Stimulated activated CD8-positive, alpha-beta memory T cell treated with anti-CD3 and anti-CD28 coated beads, Interleukin-15, amount 100 ng/mL, for 24 hours (primary cell): ENCODE measurements at places on chromosomes 2 and 18.

- DNase-seq: no peak
Measured at GRCh38 chr2:216792222-216793021, 67.4 kb downstream of the TNP1 start.

DNA sequence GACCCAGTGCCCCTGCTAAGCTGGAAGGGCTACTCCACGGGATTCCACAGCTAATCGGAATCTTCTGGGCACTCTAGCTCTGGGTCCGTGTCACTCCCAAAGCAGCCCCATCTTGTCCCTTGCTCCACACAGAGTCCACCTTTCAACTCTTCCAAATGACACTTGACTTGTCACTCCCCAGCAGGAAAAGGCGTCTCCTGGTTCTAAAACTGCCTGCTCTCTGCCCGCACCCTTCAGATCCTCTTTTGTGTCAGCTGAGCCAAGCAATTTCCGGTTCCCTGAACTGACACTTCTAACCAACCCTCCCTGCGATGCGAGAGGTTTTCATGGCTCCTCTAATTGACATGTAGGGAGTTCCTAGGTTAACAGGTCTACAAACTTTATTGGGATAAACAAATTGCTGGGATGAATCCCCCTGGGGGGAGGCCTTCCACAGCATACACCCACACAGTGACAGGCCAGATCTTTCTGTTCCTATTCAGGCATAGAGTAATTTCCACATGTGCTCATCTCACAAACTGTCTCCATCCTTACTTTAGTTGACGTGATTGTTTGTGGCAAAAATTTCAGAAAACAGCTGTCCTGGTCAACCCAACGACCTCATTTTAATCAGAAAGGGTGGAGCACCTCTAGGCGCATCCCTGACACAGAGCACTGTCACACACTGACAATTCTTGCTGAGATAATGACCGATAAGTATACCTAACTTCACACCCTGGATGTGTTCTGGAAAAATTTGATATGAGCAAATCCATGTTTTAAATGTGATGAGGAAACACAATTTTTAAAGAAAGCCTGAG is 104.9 kb downstream of the RBMS1 start:
- no peak for DNase-seq

GRCh38 chr2:1803217-1804110 is 59.1 kb upstream of the PXDN start:
- no peak for DNase-seq

- DNase-seq: no peak
Measured at GRCh38 chr18:79516441-79516931, 120.8 kb downstream of the NFATC1 start.

DNA sequence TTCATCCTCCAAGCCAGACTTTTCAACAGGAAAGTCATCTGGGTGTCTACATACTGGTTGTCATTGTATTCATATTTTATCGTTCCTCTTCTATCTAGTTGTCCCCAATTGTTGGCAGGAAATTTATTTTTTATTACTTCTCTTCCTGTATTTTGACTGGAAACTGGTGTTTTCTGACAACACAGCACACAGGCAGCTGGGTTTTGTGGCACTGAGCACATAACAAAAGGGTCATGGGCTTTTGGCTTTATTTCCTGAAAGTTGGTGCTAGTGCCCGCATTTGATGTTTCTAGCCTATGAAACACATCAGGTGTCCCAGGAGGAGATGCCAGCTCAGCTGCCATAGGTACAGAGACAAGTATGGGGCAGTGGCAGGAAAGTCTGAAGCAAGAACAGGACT is 126.4 kb downstream of the TMEM17 start:
- DNase-seq: no peak

- DNase-seq: no peak
Measured at GRCh38 chr2:104853534-104854497, at the start of gene POU3F3. Gene POU3F3 (plus strand): TSS chr2:104854115. CDS start chr2:104855511, 1,396 bp downstream.

- no peak for DNase-seq
Measured at GRCh38 chr2:77144772-77145171, 377.4 kb downstream of the LRRTM4 start.

DNA sequence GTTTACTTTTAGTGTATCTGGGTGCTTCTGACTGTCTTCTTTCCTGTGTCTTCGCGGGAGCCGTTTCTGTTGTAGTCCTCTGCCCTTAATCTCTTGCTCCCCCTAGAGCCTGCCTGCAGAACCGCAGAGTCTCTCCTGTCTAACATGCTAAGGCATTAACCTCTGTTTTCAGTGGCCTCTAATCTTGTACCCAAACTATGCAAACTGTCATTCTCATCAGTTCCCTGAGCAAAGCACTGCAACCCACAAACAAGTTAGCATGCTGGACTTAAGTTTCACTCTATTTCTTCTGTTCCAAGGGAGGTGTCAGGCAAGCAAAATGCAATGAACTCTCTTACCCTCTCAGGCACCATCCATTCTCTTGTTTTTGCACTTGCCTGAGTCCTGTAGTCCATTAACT is 138.4 kb downstream of the OTX1 start:
- no peak for DNase-seq

DNA sequence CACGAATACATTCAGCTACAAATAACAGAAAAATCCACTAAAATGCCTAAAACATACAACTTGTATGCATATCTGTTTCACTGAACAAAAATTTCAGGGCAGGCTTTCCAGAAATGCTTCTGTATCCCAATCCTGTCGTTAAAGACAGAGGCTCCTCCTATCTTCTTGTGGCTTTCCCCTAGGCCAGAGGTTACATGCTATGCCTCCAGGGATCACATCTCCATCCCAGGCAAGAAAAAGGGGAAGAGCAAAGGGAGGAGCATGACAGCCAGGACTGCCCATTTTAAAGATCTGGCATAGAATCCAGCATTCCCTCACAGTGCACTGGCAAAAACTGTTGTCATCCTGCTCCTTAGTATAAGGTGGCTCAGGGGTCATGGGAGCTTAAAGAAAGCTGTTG is 268.7 kb upstream of the SETBP1 start:
- DNase-seq: no peak

DNA sequence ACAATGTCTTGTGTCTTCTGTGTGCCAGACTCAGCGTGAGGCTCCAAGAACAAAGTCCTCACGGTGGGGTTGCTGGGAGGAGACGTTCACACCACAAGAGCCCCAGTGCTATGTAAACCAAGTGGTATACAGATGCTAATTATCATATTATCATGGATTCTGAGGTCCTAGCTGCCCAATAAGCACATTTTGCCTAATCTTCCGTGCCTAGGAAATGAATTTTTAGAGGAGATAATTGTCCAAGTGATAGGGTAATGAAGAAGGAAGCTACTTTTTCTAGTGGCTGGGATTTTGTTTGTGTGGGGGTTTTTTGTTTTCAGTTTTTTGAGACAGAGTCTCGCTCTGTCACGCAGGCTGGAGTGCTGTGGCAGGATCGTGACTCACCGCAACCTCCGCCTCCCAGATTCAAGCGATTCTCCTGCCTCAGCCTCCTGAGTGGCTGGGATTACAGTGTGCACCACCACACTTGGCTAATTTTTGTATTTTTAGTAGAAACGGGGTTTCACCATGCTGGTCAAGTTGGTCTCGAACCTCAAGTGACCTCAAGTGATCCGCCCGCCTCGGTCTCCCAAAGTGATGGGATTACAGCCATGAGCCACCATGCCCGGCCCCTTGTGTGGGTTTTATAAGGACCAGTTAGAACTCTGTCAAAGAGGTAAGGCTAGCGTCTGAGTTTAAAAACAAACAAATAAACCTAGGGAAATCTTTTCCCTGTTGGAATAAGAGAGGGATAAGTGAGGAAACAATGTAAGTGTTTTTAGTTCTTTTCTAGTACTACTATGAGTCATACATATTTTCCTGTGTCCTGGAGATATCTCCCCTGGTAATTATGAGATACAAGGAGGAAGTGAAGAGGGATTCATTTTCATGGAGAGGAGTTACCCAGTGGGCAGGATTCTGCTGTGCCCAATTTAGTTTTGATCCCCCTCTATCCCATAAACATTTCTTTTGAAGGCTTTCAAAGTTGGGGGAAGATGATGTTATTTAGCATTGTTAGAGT is 9.5 kb upstream of the SMAD7 start:
- no peak for DNase-seq

DNA sequence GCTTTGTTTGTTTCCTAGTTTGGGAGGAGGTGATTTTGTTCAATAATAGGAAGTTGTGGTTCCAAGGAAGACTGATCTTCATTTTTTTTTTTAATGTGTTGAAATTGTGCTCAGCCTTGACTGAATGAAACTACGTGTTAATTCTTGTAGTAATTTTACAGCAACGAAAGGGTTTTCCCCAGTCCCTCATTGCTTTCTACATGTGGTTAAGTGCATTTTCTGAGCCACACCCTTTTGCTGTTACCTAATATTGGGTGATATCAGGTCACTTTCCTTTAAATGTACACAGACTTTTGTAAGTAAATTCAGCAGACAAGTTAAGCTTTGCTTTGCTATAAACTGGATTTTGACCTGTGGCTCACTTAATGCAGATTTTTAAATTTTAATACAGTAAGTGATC is 73.6 kb downstream of the OTX1 start:
- no peak for DNase-seq

GRCh38 chr2:182630207-182630606 is 85.8 kb upstream of the DNAJC10 start:
- no peak for DNase-seq

GRCh38 chr18:41311571-41312547 is 643.2 kb upstream of the PIK3C3 start:
- DNase-seq: no peak

DNA sequence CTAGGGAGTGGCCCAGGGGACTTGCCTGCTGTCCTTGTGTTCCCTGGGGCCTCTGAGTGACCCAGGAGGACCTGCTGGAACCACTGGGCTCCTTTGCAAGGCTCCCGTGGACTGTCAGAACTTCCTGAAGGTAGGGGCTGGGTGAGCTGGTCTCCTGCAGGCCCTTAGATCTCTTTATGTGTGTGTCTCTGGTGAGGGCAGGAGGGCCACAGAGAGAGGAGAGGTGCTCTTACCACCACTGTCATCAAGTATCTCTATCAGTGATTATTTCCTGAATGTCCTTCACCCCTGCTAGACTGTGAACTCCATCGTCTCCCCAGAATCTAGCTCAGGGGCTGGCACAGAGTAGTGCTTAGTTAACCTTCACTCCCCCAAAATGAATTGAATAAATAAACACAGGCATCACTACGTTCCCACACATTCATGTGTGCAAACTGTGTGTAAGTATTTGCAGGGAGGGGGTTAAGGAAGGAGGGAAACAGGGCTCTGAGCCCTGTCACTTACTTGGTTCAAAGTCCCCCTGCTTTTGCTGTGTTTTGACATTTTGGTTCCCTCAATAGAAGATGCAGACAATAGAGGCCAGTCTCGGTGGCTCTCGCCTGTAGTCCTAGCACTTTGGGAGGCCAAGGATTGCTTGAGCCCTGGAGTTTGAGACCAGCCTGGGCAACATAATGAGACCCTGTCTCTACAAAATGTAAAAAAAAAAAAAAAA is 100.8 kb upstream of the HAAO start:
- DNase-seq: no peak

DNA sequence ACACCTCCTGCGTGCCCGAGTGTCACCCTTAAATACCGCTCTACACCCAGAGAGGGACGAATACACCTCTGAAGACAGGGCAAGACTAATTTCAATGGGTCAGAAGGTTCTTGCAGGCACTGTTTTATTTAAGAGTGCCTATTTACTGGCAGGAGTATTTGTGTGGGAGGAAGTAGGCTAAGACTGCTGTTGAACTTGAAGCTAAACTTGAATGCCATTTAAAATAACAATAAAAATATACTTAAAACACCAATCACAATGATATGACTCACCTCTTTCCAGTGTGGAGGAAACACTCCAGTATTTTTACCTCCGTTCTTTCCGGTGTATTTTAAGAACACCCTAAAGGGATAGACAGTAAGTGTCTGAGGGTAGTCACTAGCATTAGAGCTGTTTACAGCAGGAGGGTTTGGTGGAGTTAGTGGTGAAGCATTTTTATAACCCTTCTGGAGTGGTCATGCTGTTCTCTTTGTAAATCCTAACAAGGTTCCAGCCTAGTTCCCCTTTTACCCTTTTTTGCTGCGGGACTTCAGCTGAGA is 9.6 kb upstream of the HOXD1 start:
- DNase-seq: no peak

GRCh38 chr18:59629894-59630293 is 67.3 kb downstream of the CCBE1 start:
- DNase-seq: no peak

GRCh38 chr2:40434731-40435271 is 17.1 kb downstream of the SLC8A1 start:
- no peak for DNase-seq

GRCh38 chr2:209348433-209348832 is 75.4 kb upstream of the MAP2 start:
- DNase-seq: no peak

DNA sequence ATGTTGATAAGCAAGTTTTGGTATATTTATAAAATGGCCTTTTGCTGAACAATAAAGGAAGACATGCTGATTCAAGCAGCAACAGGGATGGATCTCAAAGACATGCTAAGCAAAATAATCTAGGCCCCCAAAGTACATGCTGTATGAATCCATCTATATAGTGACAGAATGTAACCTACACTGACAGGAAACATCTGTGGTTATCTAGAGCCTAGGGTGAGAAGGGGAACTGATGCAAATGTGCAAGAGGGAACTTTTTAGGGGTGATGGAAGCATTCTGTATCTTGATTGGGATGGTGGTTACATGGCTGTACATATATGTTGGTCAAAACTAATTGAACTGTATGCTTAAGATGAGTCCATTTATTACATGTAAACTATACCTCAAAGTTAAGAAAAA is 24.2 kb downstream of the CNRIP1 start:
- DNase-seq: no peak

DNA sequence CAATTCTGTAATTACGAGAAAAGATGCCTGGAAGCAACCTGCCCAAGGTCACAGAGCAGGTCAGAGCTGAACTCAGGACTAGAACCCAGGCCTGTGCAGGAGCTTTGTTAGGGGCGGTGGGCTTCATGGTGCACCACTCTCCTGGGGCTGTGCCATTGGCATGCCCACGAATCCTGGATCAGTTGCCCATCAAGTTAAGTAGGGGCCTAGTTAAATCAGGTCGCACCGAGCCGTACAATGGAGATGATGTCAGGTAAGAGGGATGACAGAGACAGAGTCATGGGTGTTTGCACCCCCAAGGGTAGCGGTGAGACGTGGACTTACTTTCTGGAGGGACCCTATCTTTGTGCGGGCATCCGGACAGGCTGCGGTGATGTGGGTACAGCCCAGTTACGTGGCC is 172.6 kb upstream of the PXDN start:
- no peak for DNase-seq

- DNase-seq: no peak
Measured at GRCh38 chr2:21005700-21006422, 38.0 kb downstream of the APOB start.
